ENCODE measurements at places on chromosomes 2 and 18.

DNA sequence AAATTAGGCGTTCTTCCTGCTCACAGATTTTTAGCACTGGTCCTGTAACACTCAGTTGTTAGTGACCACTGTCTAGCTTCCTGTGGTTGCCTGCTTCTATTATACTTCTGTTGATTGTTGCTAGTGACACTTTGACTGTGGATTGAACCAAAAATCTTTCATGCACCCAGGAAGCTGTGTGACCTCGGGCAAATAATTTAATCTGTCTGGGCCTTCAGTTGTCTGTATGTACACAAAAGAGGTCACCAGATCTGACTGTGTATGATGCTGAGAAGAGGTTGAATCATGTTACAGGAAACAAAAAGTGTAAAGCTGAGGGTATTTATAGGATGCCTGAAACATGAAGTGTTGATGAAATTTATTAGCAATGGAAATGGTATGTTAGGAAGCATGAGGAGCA, 12.7 kb downstream of the ICOS start:
- no peak for DNase-seq

GRCh38 chr18:57427429-57428201, 7.6 kb upstream of the ONECUT2 start:
- DNase-seq: no peak

DNA sequence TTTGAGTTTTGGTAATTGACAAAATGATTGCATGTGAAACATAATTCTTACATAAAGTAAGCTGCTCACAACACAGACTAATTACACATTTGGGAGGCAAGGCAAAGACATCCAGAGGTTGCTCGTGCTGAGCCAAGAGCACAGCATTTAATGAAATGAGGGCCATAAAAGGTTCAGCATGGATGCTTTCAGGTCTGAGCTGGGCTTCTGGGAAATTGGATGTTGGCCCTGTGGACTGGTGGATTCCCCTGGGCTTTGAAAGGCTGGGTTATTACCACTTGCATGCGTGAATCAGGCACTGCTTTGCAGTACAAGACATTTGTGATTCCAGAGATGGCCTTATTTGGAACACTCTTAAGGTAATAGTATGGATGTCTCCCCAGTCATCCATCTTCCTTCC, 533.5 kb upstream of the NRP2 start:
- peak; percentile 79 for DNase-seq

- no peak for DNase-seq
Measured at GRCh38 chr18:76414936-76415621, 80.0 kb downstream of the ZNF516 start.

DNA sequence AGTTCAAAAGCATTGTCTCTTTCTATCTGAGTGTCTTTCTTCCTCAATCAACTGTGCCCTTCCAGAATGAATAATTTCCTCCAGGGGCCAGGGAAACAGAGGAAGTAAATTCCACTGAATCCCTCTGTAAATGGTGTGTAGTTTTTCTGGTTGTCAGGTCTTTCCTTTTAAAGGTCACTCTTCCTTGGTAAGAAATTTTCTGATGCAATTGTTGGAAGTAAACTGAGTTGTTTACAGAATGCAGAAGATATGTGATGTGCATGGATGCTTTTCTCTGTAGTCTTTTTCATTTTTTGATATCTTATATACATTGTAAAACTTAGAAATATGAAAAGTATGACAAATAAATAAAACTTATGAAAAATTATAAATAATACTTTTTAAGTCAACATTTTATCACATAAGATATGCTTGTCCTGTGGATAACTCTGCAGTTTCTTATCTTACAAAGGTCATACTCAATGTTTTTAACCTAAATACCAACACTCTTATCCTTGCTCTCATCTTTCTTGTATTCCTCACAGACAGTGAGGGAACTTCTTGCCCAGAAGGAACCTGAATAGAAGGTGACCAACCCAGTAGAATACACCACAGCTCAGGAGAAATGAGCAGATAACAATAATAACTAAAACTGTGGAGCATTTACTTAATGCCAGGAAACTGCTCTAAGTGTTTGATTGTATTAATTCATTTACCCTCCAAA, 234.5 kb downstream of the METTL4 start:
- no peak for DNase-seq

DNA sequence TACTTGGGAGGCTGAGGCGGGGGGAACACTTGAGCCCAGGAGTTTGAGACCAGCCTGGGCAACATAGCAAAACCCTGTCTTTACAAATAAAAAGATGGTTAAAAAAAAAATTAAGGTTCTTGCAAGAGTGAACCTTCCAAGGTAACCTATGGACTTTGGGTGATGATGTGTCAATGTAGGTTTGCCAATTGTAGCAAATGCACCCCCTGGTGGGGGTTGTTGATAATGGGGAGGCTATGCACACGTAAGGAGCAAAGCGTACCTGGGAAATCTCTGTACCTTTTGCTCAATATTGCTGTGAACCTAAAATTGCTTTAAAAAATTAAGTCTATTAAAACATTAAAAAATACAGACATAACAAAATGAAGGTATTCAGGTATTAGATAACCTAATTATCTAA, 70.4 kb downstream of the CWC22 start:
- no peak for DNase-seq

- peak; percentile 9 for DNase-seq
Measured at GRCh38 chr2:163736433-163737189, 803 bp upstream of the FIGN start.

- no peak for DNase-seq
Measured at GRCh38 chr18:6022074-6022444, 126.7 kb upstream of the TMEM200C start.

DNA sequence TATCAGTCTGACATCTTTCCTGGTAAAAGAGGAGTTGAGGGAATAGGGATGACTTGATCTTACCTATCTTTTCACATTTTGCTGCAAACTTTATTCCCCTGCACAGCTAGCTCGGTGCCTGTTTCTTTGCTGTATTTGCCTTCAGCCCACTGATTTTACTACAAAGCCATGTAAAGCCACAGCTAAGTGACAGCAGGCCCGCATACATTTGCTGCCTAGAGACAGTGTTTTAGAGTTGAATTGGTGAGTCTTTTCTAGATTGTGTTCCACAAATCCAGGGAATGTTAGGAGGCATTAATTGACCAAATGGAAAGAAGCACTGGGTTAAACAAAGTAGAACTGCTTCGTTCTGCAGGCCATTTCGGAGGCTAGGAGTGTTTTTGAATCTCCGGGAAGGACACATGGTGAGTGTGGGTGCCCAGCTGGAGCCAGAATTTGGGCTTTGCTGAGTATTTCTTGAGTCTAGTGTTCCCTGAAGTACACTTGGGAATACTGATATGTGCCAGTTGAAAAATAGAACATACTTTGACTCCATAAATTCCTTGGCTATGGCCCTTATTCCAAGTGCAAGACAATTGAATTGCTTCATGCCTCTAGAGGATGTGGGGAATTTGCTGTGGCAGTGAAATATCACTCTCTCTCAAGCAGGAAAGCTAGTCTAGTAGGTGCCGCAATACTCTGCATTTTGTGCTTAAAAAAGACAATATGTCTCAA, 329.8 kb downstream of the PTPRM start:
- DNase-seq: no peak

DNA sequence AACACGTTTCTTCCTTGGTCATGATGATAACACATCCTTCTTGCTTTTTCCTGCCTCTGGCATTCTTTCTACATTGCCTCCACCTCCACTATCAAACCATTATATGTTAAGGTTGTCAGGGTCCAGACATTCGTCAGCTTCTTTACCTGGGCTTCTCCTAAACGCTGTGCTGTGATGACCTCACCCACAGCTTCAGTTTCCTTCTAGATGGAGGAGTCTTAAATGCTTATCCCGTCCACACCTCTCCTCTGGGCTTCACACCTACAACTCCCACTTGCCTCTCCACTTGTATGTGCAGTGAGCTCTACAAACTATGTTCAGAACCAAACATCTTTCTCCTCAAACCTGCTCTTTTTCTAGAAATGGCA, 666 bp upstream of the STAT1 start:
- DNase-seq: no peak

- DNase-seq: no peak
Measured at GRCh38 chr2:64524604-64525316, 632 bp downstream of the AFTPH start.

GRCh38 chr2:52918551-52918950, 849.1 kb upstream of the CHAC2 start:
- DNase-seq: no peak

DNA sequence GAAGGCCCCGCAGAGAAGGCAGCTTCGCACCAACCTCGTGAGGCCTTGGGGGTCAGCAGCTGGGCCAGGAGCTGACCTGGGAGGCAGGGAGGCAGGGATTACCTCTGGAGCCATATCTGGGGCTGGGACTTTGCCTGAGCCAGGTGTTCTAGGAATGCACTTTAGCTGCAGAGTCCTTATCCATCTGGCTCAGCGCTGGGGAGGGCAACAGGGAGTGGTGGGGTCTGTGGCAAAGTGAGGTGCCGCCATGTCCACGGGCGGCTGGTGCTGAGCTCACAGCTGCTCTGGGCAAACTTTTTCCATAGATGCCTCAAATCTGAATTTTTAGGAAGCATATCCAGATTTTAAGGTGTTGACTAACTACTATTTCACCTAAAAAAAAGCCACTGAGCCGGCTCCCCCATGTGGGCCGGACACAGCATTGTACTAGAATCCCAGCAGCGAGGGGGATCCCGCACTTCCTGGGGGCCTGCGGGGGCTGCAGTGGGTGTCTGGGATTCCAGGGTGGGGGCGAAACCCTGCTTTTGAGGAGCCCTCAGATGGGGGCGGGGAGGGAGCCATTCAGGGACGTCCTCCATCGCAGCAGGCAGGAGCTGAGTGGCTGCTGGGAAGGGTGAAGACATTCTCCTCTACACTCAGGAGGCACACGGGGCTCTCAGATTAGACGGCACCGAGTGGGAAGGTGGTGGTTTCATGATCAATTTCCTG, 34.6 kb downstream of the RTP5 start:
- DNase-seq: no peak

GRCh38 chr2:174572556-174572955, 25.0 kb downstream of the WIPF1 start:
- DNase-seq: no peak

GRCh38 chr2:199443589-199444130, 14.1 kb downstream of the SATB2 start:
- no peak for DNase-seq

DNA sequence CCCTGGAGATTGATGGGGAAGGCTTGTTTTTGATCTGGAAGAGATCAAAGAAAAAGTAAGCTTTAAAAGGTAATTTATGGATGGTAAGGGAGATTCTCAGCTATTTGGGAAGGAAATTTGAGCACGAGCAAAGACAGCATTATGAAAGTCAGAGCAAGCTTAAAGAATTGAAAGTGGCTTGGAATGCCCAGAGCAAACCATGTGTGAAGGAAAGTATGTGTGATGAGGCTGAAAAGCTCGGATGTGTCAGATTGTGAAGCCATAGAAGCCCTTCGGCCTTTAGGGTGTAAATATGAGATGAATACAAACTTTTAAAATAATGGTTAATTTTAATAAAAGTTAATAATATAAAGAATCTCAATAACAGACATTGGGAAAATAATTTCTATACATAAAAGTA, 377.4 kb upstream of the DSEL start:
- DNase-seq: no peak

DNA sequence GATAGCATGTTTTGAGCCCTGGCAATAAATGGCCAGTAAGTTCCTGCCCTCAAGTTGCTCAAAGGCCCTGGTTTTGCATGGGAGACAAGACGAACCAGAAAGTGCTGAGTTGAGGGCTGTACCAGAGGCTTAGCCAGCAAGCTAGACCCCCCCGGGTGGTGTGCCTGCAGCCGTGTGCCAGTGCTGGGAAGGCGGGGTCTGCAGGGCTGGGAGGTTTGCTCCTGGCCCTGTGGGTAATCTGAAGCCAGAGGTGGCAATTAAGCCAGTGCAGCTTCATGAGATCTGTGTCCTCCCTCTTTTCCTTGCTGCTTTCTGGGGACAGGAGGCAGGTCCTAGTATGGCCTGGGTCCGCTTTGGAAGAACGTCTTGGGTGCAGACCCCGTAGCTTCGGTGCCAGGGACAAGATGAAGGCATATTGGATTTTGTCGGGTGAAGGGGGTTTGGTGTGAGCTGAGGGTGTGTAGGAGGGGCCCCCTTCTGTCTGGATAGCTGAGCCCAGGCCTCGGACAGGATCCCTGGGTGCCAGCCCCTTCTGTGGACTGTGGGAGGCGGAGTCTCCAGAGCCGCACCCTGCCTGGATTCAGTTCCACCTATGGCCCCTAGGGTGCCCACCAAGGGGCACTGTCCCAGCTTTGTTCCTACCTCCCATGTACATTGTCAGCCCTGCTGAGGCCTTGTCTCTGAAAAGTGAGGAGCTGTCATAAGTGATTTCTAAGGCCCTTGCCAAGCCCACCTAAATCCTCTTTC, 15.6 kb downstream of the ATOH8 start:
- DNase-seq: no peak

GRCh38 chr2:212421556-212422334, 116.9 kb downstream of the ERBB4 start:
- DNase-seq: no peak

DNA sequence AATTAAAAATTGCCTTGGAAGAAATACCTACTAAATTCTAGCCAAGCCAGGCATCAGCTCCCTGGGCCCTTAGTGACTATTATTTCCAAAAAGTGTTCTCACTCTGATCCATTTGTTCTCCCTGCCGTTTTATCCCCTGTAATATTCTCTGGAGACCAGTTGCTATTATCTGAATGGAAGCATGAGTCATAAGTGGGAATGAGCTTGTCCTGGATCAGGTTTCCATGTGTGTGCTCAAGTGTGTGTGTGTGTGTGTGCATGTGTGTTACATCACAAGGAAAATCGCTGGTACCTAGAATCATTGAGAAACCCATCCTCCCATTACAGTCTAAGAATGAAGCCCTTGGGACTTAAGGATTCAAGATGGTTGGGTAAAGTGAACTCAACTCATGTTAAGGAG, 130.3 kb upstream of the CXCR4 start:
- DNase-seq: no peak

DNA sequence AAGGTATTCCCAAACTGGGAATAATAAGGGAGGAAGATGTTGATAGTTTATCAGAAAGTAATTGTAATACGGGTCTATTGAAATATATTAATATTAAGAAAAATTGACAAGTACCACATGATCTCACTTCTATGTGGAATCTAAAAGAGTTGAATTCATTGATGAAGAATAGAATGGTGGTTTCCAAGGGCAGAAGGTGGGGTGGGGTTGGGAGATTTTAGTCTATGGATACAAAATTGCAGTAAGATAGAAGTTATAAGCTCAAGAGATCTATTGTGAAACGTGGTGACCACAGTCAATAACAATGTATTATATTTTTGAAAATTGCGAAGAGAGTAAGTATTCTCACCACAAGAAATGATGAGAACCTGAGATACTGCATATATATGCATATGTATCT, 38.9 kb downstream of the COL3A1 start:
- DNase-seq: no peak

- DNase-seq: no peak
Measured at GRCh38 chr18:59540346-59540745, 156.9 kb downstream of the CCBE1 start.

DNA sequence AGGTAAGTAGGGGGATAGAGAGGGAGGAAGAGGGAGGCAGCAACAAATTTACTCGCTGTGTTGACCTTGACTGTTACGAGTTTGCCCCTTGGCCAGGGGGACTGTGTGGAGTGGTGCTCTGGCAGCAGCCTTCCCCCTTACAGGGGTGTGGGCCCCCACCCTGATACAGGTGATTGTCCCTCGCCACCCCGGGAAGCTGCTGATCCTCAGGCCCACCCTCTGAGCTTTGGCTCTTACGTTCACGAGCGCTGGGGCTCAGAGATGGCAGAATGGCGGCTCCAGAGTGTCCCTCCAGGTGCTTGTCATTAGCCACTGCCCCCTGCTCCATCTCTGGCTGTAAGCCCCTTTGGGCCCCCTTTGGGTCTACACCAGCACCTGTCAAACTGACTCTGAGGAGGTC, 88.6 kb downstream of the GLI2 start:
- no peak for DNase-seq

GRCh38 chr2:126244937-126245336, 411.0 kb upstream of the GYPC start:
- peak; percentile 3 for DNase-seq

Data from NCI-H1092 (cell line).